ENCODE measurements at places on chromosomes 5 and 9.

DNA sequence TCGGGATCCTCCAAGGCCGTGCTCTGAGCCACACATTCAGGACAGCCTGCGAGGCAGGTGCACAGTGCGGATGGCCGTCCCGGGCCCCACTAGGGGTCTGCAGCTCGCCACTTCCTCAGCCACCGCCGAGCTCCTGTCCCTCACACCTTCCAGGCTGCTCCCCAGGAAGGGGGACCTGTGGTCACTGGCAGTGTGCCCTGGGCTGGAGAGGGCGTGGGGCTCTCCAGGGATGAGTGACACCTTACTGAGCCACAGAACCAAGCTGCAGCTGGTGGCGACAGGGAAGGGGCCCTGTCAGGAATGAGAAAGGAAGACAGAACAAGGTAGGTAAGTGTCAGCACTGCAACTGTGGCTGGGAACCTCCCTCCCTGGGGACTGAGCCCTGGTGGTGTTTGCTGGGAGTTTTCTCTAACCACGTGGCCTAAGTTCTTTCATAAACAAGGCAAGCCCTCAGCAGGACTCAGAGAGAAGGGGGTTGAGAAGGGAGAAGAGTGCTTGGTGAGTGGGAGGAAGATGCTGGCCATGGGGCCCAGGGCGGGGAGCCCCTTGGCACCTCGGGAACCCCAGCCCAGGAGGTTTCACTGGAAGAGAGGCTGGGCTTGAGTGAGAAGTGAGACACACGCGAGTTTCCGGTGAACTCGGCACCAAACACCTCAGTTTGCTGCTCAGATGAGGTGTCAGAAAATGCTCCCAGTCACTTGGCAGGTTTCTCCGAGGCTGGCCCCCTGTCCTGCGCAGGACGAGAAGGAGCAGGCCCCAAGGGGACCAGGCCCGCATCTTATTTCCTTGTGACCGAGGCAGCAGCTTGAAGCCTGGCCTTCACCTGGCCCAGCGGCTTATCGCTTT lies 5.2 kb downstream of the IL13 start:
- no peak for DNase-seq

GRCh38 chr9:70205366-70206020 lies 53.3 kb upstream of the SMC5 start:
- no peak for DNase-seq

GRCh38 chr9:83068414-83068813 lies 5.5 kb upstream of the RASEF start:
- DNase-seq = no peak

- no peak for DNase-seq
Observed at GRCh38 chr9:131968632-131969031, 111.0 kb downstream of the MED27 start.

- DNase-seq = no peak
Observed at GRCh38 chr9:129929496-129930125, 94.4 kb downstream of the USP20 start.

DNA sequence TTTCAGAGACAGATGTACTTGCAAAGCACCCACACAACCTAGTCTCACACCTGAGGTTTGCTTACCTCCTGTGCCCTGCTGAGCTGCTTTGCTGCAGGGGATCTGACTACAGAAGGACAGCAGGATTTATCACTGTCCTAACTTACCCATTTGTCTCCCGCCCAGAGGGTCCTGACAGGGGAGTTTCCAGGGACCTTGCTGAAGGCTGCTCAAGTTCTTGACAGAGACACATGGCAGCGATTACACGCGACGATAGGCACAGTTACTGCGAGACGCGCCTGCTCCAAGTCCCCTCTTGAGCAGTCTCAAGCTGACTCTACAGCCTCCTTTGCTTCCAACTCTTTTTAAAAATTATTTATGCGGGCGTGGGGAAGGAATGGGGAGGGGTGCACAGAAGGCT lies 24.6 kb upstream of the GALNT10 start:
- DNase-seq = no peak

GRCh38 chr9:110874963-110875674 lies 163.2 kb downstream of the LPAR1 start:
- DNase-seq = no peak

- no peak for DNase-seq
Observed at GRCh38 chr5:35094948-35095347, 47.2 kb upstream of the AGXT2 start.

GRCh38 chr9:107732781-107733522 lies 243.4 kb upstream of the KLF4 start:
- no peak for DNase-seq
